ENCODE measurements at places on chromosomes 12 and 14.
A peak's percentile ranks its signal among the peaks of the same experiment; 100 is the strongest.

- no peak for DNase-seq
These were observed 25.7 kb downstream of the NUAK1 start for GRCh38 chr12:106113042-106113441.

DNA sequence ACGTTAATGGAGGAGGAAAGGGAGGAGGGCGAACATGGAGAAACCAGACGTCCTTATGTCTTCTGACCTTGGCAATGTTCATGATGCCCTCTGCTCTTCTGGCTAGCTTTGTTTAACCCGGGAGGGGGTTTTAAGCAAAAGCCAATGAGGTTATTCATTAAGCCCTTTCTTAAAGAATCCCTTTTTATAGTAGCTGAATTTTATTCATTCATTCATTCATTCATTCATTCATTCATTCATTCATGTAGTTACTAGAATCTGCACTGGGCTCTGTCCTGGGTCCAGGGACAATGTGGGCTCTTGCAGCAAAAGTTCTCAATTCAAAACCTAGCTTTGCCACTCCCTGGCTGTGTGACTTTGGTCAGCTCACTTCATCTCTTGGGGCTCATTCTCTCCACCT is 14.0 kb downstream of the LHX5 start:
- no peak for DNase-seq

- DNase-seq = no peak
These were observed 77.0 kb upstream of the BCL11B start for GRCh38 chr14:99348816-99349614.

- no peak for DNase-seq
These were observed 1009.1 kb upstream of the FLRT2 start for GRCh38 chr14:84520711-84521338.

GRCh38 chr12:4006743-4007142 is 133.5 kb upstream of the PARP11 start:
- DNase-seq = no peak

GRCh38 chr14:49586673-49587460 is 687 bp upstream of the RPS29 start:
- DNase-seq = peak; percentile 57

GRCh38 chr14:104441275-104442106 is 138.1 kb upstream of the C14orf180 start:
- DNase-seq = no peak

DNA sequence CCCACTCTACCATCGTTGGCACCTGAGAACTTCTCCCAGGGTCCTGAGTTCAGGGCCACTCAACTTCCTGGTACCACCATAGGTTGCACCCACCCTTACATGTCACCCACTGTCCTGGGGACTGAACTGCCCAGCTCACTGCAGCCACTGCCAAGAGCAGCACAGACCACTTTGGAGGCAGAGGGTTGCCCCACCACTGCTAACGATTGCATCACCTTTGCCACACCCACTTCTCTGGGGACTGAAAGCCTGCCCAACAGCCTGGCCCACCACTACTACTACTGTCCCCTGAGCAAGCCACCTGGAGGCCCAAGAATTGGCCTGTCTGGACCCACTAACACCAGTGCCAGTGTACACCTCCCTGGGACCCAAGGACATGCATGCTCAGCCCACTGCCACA is 27.6 kb downstream of the CACNA2D4 start:
- DNase-seq = no peak

- no peak for DNase-seq
These were observed 72.2 kb downstream of the FBXW8 start for GRCh38 chr12:116982791-116983411.

DNA sequence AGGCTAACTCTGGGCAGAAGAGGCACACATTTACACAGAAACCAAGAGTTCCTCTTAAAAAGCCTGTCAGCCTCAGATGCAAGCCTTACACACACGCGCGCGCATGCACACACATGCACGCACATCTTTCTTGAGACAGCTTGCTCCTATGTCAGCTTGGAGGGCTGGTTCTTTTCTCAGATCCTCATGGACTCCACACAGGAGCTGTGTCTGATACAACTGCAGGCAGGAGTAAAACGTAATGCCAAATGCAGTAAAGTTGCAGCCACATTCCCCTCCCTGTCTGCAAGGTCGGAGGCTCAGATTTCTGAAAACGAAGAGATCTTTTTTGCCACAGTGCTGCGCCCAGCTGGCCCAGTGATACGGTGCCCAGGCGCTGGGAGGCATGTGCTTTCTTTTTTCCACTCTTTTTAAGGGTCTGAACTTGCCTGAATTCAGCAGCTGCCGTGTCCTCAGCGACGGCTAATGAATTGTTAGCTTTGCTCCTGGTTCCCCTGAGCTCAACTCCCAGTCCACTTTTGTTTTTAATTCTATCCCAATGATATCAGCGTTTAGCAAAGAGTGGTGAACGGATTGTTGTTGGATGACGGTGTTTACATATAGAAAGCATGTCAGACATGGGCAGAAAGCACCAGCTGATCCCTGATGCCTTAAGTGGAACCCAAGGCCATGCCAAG is 72.9 kb upstream of the FOXN3 start:
- no peak for DNase-seq

GRCh38 chr14:33611405-33612196 is 339.3 kb downstream of the EGLN3 start:
- no peak for DNase-seq

GRCh38 chr12:105590571-105590970 is 260.1 kb downstream of the C12orf75 start:
- DNase-seq = no peak

DNA sequence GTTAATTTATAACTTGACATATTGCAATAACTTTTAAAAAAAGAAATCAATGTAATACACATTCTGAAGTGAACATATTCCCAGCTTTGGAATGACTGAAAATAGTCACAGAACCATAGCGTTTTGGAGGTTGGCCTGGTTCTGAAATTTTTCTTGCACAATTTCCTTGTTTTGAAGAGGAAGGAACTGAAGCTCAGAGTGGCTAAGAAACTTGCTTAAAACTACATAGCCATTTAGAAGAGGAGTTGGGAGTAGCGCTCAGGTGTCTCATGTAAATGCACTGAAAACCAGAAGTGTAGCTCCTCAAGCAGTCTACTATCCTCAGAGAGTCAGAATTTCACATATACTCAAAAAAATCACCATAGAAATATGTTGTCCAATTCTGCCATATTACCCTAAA is 41.2 kb downstream of the SLC38A1 start:
- DNase-seq = no peak

DNA sequence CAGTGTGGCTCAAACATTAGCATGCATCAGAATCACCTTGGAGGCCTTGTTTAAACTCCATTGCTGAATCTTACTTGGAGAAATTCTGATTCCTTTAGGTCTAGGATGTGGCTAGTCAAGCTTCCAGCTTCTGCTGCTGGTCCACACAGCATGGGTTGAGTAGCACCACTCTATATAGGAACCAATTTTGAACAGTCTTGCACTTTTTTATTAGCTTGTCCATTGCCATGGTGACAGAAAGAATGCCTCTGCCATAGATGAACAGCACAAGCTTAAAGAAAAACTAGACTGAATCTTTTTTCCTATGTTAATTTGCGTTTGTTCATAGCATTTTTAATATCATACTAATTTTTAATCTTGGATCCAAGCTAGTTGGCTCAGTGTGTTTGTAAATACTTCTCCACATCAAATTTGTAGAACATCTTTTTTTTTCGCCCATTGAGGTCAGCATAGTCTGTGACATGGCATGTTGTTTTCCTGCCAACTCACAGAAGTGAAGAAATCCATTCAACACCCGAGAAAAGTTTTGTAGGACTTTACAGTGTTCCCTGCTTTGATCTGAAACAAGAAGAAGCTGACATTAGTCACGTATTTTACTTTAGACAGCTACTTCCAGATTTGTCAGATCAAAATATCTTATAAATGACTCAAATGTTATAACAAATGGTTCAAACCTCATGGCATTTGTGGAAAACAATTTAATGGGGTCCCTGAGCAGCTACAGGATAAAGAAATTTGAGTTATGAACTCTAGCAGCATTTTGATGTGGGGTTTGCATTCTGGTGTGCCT is 438.8 kb downstream of the EGLN3 start:
- DNase-seq = no peak

GRCh38 chr12:11896417-11896929 is 174.3 kb upstream of the BCL2L14 start:
- no peak for DNase-seq

- DNase-seq = no peak
These were observed 5.8 kb upstream of the PA2G4 start for GRCh38 chr12:56098592-56098991.

- DNase-seq = no peak
These were observed 13.8 kb downstream of the TAOK3 start for GRCh38 chr12:118358612-118359540.

DNA sequence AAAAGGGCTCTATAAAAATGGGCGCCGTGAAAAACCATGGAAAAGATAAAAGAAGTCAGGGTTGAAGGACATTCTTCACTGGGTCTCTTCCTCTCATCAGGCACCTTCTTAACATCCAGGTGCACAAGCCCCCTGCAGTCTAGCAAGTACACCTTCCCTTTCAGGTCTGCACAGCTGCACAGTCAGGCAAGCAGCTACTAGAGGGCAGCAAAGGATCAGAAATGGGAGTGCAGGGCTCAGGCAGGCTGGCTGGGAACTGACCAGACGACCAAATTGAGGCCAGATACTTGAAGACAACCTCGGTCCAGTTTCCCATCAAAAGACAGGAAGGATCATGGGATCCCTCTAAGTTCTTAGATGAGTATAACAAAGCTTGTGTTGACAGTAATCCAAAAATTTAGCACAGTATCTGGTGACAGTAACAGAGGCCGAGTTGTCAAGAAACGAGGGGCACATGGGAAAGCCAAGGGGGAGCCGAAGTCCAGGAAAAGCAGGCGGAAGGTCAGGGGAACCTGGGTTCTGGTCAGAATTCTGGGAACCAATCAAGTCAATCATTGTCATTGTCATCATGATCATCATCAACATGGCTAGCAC is 10.1 kb upstream of the GRIP1 start:
- DNase-seq = peak; percentile 75

DNA sequence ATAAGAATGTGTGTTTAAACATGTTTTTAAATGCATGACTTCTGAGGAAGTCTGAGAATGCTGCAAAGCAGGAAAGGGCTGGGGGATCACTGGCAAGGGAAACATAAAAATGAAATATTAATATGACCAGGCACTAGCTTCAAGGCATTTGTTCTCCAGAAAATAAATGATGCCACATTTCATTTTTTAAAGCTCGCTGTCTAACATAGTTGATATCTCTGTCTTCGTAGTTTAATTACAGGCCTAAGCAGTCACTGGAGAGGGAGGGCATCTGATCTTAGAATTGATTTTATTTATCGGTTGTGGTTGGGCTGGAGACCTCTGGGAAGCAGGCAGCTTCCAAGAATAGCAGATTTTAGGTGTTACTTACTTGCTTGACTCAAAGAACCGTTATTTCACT is 87.5 kb downstream of the TBC1D30 start:
- no peak for DNase-seq

DNA sequence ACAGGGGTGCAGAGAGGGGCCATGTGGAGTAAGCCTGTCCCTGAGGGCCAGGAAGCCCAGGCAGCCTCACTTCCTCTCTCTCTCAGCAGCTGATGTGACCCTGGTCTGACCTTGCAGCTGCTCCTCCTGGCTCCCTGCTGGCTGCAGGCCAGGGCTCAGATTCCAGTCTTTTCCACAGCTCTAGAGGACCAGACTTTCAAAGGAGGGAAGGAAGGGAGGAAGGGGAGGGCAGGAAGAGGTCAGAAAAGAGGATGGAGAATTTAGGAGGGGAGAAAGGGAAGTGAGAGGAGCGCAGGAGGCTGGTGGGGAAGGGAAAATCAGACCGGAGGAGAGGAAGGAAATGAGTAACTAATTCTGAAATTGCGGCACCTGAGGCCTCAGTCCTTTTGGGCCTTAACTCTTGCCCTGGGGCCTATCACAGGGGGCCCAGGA is 40.9 kb upstream of the VASH1 start:
- DNase-seq = peak; percentile 42

GRCh38 chr12:7242176-7243101 is 53.0 kb downstream of the PEX5 start:
- no peak for DNase-seq

DNA sequence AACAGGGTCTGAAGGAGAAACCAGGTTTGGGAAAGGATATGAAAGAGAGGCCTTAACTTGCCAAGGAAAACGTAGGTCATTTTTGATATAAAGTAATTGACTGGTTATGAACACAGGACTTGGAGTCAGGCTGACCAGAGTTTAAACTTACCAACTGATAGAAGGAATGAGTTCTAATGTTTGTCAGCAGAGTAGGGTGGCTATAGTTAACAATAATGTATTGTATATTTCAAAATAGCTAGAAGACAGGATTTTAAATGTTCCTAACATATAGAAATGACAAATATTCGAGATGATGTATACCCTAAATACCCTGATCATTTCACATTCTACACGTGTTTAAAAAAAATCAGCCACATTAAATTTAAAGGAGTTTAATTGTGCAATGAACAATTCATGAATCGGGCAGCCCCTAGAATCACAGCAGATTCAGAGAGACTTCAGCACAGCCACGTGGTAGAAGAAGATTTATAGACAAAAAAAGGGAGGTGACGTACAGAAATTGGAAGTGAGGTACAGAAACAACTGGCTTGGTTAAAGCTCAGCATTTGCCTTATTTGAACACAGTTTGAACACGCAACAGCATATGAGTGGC is 52.5 kb upstream of the PLEKHG7 start:
- DNase-seq = no peak

GRCh38 chr12:48279101-48279500 is 71.6 kb downstream of the ZNF641 start:
- no peak for DNase-seq

- no peak for DNase-seq
These were observed 17.7 kb downstream of the NUBPL start for GRCh38 chr14:31578792-31579501.

DNA sequence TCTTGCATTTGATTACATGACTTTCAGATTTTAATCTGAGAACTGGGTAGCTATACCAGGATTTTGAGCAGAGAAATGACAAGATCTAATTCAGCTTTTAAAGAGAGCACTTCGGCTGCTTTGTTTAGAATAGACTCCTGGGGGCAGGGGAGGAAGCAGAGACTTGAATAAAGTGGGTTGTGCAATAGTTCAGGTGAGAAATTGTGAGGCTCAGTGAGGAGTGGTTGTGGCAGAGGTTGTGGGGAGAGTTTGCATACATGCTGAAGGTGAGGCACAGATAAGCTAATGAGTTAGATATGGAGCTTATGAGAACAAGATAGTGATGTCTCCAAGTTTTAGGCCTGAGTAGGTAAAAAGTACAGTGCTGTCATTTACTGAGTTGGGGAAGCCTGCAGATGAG is 281.4 kb downstream of the FLRT2 start:
- DNase-seq = no peak

- DNase-seq = peak; percentile 98
These were observed 6.8 kb downstream of the ZFHX2 start for GRCh38 chr14:23544511-23545447.

DNA sequence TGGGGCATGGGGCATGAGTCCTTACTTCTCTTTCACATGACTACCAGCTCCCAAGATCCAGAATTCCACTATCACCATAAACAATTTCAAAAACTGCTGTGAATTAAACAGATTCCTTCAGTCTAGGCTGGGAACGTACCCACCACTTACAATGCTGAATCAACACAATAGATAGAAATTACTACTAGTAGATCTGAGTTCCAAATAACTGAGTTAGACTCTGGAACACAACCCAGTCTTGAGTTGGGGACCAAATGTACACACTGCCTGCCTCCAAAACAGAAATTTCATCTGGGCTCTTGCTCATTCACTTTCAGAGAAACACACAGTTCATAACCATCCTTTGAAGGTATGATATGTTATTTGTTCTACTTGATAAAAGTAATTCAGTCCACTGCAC is 8.9 kb downstream of the CORO1C start:
- no peak for DNase-seq
